Large intestine (tissue), 12 donors: ENCODE measurements at places on chromosomes 5 and 9.

GRCh38 chr9:127974001-127974768 lies 6.6 kb downstream of the EEIG1 start:
- DNase-seq = peak; percentile 3

DNA sequence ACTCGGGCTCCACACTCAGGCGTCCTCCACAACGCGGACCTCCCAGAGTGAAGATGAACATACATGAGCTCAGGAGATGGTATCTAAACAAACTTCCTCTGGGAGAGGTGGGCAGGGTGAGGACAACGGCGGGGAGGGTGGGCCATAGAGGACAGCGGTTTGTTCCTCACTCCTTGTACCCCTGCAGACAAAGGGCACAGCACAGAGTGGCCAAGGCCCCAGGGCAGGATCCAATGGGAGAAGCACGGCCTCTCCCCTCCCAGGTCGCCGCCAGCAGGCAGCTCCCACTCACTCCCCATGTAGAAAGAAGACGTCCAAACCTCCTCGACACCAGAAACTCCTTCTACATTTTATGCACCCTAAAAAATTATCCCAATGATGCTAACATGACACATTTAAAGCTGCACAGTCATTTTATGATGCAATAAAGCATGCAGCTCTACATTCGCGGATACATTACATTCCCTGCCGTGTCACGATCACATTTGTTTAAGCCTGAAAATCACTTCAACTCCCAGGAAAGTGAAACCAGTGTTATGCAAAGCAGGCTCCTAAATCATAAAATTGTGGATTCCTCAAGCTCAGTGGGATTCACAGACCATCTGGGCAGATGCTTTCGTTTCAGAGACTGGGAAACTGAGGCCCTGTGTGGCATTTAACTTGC lies 87.5 kb upstream of the SARDH start:
- DNase-seq = no peak

DNA sequence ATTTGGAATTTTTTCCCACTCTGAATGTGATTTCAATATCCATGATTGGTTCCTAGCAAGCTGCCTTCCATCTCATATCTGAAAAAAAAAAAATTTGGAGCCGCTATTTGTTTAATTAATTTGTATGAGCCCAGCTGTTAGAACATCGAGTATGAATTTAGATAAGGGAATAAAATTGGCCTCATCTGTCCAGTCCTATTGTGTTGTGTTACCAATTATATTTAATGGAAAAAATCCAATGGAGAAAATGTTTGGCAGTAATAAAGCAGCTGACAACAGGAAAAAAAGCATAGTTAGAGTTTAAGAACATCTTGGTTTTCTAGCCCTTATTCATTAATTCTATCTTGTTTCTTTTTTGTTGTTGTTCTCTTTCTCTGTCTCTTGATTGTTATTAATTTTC lies 735.6 kb upstream of the RIOK2 start:
- DNase-seq = no peak

DNA sequence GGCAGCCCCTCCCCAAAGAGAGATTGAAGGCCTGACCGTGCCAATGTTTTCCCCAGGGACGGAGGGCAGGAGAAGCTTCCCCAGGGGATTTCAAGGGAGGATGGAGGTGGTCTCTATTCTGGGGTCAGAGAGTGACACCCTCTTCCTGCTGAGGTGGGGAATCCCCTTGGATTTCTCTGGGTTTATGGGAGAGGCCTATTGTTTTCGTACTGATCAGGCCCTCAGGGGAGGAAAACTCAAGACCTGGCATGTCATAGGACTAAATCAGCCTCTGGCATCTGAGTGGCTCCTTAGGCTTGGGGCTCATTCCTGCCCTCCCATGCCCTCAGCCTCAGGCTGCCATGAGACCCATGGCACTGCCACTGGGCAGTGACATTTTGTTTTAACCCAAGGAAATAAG lies 44.6 kb downstream of the IRF1 start:
- DNase-seq = no peak

DNA sequence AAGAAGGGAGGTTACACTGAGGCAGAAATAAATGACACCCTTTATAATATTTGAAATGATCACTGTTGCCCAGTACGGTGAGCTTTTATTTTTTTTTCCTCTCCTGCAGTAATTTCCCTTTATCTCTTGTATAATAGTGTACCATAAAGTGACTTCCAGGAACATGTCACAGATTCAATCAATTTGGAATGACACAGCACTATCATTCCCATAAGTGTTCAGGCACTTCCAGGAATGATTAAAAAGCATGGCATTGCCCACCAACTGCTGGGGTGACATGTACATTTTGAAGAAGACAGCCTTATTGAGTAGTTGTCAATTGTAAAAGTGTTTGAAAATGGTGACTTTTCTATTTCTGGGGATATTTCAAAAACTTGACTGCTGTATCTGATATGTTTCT lies 1700.9 kb upstream of the NUDT12 start:
- DNase-seq = no peak

GRCh38 chr5:140966293-140967225 lies at the start of gene PCDHAC2:
Gene PCDHAC2 (plus strand): TSS chr5:140966476. CDS start chr5:140966767, 291 bp downstream.
- peak; percentile 46 for DNase-seq

GRCh38 chr5:137960141-137960540 lies 70.9 kb downstream of the PKD2L2 start:
- no peak for DNase-seq

DNA sequence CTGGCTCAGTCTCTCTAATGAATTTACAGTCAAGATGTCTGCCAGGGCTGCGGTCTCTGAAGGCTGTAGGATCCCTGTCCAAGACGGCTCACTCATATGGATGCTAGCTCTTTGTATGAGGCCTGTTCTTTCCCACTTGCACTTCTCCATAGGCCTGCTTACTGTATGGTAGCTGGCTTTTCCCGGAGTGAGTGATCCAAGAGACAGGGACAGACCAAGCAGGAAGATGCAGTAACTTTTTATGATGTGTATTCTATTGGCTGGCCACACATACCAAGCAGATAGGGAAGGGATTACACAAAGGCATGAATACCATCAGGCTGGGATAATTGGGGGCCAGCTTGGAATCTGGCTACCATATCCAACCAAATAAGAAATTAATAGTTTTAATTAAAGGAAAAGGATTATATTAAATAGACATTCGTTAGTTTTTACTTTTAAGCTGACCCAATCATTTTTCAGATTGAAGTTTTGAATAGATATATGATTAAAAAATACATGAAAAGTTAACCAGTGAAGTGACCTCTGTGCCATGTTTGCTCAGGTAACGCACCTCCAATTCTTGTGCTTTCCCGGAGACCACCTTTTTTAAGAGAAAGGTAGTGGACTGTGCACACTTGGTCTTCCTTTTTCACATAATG lies 20.6 kb downstream of the NSD1 start:
- DNase-seq = no peak

GRCh38 chr9:4738866-4739586 lies 2.0 kb downstream of the AK3 start:
- DNase-seq = no peak

DNA sequence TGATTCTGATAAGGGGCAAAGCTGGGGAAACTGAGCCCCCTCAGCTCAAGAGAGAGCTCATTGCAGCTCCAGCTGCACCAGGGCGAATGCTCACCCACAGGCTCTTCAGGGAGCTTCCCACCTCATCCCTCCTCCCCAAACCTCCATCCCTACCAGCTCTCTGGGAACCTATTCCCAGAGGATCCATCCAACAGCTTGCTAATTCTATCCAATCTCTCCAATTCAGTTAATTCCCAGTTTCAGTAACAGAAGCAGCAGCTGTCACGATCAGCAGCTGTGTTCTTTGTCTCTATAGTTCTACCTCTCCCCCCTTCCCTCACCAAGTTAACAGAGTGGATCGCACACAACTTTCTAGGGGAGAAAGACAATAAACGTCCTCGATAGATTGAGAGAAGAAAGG lies 135.5 kb upstream of the EFNA5 start:
- no peak for DNase-seq

GRCh38 chr5:123752552-123753179 lies 240.7 kb downstream of the CSNK1G3 start:
- no peak for DNase-seq

- no peak for DNase-seq
Observed at GRCh38 chr5:97528941-97529340, 345.9 kb upstream of the RIOK2 start.

DNA sequence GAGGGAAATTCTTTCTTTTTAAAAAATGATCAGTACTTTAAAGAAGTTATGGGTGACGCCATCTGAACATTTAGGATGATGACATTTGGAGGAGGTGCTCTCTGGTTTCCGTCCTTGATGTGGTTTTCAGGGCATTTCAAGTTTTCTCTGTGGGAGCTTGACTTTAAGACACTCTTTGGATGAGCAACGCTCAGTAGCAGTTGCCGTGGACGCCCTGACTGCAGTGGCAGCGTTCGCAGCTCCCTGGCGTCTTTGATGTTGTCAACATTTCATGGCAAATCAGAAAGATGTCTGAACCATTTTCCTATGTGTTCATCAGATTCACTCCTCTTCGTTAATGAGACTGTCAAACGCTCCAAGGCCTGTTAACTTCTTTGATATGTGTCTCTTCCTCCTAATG lies 86.1 kb downstream of the ZNF354C start:
- DNase-seq = no peak

DNA sequence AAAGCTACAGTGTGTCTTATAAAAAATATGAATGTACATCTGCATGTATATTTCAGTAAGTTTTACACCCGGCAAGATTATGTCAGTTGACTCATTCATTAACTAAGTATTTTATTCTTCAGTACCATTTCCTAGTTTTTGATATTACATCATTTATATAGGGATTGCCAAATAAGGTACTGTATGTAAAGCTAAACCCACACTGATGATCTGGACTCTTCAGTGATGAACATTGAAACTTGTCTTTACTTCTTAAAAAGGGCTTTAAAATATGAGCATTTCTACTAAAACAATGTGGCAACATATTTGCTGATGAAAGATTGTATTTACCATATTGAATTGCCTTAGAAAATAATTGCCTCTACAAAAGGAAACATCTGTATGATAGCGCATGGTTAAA lies 151.8 kb upstream of the TLX3 start:
- DNase-seq = no peak

- peak; percentile 89 for DNase-seq
Observed at GRCh38 chr9:35510754-35511428, 21.0 kb downstream of the RUSC2 start.

- no peak for DNase-seq
Observed at GRCh38 chr9:112925058-112925641, 34.5 kb upstream of the SLC46A2 start.

GRCh38 chr5:51013036-51013435 lies 346.6 kb downstream of the PARP8 start:
- DNase-seq = no peak
